ENCODE measurements at places on chromosomes 2 and 18.

DNA sequence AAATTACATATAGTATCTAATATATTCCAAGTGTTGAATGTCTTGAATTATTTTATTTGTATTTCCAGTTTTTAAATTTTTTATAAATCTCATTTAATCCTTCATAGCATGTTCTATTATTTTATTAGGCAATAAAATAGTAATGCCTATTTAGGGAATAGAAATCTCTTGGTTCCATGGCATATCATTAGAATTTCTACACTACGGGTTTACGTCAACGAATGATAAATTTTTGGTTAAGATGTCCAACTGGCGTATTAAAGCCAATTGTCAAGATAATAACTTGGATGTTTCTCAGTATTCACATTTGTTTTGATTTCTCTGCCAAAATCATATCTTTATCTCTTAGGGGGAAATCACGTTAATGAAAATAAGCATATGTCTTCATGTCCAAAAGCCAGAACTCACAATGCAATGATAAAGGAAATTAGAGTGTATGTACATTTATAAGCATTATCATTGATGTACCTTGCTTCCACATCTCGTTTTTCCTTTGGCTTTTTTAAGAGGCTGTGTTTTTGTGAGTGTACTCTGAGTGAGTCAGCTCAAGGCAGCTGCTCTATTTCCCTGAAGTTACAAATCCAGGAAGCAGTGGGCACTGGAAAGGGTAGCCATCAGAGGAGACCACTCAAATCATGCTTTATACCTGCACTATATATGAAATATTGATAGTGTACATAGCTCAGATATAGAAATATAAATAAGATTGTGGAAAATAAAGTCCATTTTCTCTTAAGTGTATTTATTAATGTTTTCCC lies 115.8 kb upstream of the PDE1A start:
- peak; percentile 66 for DNase-seq

GRCh38 chr18:8389391-8390340 lies 219.6 kb upstream of the RAB12 start:
- peak; percentile 47 for DNase-seq

GRCh38 chr18:9715088-9715343 lies 6.9 kb downstream of the RAB31 start:
- DNase-seq: no peak

DNA sequence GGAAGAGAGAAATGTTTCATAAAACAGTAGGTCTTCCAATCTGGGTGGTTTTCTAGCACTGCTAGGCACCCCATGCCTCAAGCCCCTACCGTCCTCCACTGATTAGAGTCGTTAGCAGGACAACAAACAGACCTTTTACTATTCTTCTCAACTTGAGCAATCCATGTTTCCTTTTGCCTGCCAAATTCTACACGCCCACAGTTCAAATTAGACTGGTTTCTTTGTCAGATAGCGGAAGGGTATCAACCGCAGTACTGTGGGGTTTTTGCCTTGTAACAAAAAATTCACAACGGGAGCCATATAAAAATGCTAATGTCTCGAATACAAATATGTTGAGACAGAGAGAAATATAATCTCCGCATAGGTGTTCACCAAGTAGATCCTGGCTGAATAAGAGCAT lies 59.9 kb downstream of the VIT start:
- no peak for DNase-seq

GRCh38 chr2:181836583-181836982 lies 54.9 kb upstream of the ITPRID2 start:
- DNase-seq: no peak

Measured in NCI-H1694 treated with DMSO at 0.1 percent for 48 hours (cell line).